AG09319 (cell line): ENCODE measurements at places on chromosomes 4 and X.

DNA sequence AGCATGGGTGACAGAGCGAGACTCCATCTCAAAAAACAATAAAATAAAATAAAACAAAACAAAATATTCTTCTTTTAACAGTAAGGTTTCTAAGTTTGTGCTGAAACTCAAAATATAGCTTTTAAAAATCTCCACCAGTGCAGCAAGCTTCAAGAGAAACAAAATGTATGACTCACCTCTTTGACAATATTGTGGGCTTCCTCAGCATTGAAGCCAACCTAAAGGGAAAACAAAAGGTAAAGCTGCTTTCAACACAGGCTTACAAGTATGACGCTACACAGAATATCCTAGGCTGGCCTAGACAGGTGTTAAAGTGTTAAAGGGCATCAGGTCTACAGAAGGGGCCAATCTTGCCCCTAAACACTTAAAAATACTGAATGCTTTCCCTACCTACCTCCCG lies 1.2 kb downstream of the DYNLT3 start:
- DNase-seq, result no peak

GRCh38 chr4:23582671-23583070 lies 307.2 kb downstream of the PPARGC1A start:
- no peak for DNase-seq

DNA sequence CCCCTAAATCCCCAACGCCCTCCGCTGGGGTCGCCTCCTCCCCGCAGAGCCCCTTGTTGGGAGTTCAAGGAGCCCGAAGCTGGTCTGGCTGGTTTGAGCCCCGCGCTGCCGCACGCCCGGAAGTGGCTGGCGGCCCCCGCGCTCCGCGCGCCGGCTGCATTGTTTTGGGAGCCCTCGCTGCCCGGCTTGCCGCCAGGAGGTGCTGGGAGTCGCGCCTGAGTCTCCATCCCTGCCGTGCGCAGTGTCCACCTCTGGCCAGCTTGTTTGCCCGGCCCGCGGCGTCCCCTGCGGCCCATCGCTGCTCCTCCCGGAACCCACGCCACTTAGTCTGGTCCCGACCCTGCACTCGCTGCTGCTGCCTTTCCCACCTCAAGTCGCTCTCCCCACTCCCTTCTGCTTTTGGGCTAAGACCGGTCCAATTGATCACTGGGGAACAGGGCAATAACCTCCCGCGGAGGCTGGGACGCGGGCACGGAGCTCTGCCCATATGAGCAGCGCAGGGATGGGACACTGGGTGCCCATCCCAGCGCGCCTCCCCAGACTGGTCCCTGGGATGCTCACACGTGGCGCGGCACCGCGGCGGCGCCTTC lies 2.2 kb upstream of the SFRP2 start:
- DNase-seq, result no peak

GRCh38 chrX:153769865-153770600 lies 6.0 kb downstream of the PLXNB3 start:
- no peak for DNase-seq

- no peak for DNase-seq
Observed at GRCh38 chr4:13851085-13851940, 223.8 kb upstream of the BOD1L1 start.

GRCh38 chr4:182384631-182385091 lies 141.5 kb downstream of the TENM3 start:
- no peak for DNase-seq

GRCh38 chr4:133452678-133453077 lies 303.6 kb downstream of the PCDH10 start:
- no peak for DNase-seq

- DNase-seq, result no peak
Observed at GRCh38 chrX:123854329-123854728, 5.5 kb upstream of the XIAP start.

DNA sequence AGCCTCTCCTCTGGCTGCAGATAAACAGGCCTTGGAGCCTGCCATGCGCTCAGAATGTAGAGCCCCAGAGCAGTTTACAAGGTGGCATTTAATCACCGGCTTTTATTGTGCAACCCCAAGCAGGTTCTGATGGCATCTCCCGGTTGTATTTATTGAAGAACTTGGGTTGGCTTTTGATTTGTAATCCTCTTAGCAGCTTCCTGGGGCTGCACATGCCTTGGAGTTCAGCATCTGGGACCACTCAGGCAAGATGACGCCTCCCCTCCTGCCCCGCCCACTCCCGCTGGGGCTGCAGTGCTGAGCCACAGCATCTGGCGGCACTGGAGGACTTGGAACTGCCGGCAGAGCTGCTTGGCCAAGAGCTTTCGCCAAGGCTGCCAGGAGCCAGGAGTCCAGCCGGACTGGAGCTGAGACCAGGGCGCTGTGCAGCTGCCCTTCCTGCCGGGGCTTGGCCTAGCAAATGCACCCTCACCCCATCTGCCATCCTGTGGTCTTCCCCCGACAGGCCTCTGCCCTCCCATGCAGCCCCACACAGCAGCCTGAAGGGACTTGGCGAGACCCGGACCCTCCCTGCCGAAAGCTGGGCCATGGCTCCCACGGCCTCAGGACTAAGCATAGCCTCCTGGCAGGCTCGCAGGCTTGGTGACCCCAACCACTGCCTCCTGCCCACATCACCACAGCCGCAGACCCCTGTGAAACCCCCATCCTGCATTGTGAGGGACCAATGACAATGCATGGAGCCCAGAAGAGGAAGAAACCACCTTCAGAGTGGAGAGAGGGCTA lies 5.4 kb downstream of the HTRA3 start:
- DNase-seq, result peak; percentile 97

DNA sequence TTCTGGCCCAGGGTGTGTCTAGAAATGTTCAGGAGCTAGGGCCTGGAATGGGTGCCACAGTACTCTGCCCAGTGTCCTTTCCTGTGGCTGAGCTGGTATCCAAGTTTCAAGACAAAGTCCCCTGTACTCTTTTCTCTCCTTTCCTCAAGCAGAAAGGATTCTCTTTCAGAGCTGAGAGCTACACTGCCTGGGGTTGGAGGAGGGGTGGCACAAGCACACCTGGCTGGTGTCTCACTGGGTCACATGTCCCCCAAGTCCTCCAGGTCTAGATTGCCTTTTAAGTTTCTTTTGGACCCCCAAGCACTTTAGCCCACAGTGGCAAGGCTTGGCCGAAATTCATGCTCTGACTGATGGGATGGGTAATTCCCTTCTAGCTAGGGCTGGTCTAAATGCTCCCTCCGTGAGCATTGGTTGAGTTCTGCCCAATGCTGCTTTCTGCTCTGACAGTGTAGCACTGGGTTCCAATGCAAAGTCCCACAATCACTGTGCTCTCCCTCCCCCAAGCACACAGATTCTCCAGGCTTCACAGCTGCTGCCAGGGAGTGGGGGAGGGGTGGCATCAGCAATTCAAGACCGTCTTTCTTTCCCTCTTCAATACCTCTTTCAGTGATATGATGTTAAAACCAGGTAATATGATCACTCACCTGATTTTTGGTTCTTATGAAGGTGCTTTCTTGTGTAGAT lies 47.8 kb downstream of the BEX3 start:
- DNase-seq, result no peak

DNA sequence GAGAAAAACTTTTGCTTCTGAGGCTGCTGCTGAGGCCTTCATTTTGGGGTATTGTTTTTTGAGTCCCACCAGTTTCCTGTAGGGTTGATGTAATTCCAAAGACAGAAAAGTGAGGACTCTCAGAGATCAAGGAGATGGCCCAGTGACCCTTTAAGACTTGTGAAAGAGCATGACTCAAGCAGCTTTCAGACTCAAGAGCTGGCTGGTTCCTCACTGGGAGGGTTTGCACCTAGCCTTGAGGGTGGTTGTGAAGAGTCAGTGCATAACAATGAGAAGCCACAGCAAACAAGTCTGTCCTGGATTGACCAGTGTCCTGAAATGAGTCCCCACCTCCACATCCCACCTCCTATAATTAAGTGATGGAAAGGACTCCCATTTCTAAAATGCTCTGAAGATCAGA lies 89.2 kb downstream of the NHS start:
- no peak for DNase-seq

DNA sequence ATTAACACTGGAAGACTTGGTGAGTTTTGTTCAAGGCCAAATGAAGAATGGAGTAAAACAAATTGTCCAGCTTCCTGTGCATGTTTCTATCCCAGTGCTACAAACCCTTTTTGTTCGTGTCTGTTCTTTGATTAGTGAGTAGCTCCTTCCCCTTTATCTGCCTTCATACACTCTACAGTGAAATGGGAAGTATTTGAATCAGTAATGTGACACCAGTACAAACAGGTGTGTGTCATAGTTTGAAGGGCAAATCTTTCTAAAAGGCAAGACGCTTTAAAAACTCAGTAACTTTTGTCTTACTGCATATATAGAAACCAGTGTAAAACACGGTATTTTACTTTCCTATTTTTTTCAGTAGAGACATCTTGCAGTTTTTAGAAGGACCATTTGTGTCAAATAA lies 5.9 kb downstream of the ARHGEF38 start:
- DNase-seq, result no peak

DNA sequence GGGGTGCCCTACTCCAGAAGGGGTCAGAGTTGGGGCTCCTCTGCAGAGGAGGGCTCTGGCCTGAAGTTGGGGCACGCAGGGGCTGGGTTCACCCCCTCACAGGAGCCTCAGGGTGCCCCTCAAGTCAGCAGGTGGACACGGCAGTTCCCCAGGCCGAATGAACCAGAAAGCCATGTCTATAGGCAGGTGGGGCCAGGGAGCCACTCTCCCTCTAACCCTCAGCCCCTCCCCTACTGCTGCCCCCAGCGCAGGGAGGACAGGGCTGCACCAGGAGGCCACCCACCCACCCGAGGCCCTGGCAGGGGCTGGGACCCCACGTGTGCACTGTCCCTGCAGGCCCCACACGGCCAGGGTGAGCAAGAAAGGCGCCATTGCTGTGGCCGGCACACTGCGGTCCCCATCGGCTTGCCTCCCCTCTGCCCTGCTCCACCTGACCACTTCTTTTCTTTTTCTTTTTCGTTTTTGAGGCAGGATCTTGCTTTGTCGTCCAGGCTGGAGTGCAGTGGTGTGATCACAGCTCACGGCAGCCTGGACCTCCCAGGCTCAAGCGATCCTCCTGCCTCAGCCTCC lies 83.8 kb downstream of the FAM53A start:
- DNase-seq, result no peak

- DNase-seq, result no peak
Observed at GRCh38 chrX:118530219-118530911, 34.8 kb downstream of the DOCK11 start.

DNA sequence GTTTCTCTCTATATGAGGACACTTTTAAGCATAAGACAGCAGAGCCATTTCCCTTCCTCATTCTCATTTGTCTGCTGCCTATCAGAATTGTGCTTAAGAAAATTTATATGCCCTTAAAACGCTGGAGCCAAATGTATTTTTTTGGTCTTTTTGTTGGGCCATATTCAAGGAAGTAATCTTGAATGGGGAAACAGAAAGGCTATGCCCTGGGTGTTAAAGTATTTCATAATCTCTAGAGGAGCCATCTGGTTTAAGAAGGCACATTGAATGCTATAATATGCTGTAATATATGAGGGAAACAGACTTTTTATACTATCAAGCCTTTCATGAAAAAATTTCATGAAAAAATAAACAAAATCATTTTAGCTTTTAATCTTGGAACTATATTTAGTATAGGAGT lies 4.3 kb downstream of the DMD start:
- DNase-seq, result no peak

DNA sequence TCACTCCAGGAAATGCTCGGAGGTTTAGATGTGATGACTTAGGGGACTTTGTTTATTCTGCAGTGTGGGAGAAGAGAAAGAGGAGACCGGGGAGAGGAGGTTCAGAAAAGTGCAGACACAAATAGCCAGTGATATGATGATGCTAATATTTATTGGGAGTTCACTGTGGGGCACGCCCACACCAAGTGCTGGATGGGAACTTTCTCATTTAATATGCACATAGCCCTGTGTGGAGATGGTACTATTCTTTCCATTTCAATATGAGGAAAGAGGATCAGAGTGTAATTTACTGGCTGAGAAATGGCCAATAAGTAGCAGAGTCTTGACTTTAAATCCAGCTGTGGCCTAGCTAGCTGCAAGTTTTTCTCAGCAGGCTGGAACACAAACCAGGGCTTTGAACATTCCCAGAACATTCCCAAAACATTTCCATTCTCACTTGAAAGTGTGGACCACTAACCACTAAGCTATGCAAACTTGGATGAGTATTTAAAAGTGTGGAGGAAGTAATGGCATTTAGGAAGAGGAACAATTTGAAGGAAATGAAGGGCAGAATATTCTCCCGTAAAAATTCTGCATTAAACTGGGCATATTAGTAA lies 231.7 kb downstream of the HS3ST1 start:
- DNase-seq, result no peak

DNA sequence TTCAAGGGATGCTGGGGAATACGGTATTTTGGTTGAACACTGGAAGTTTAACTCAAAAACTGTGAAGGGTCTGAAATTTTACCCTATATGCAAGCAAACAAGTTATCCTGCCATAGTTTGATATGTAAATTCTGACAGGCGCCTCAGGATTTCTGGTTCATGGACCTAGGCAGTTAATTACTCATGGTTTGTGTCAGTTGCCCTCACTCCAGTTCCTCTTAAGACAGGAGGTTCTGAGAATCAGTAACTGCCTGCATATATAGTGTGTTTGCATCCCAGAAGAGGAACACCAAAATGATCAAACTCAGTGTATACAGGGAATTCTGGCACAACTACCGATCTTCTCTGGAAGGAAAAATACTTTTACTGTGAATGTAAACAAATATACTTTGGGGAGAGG lies 360.4 kb upstream of the NWD2 start:
- DNase-seq, result no peak

- no peak for DNase-seq
Observed at GRCh38 chr4:18815081-18815778, 793.7 kb upstream of the LCORL start.

GRCh38 chr4:60923075-60923474 lies 277.1 kb upstream of the ADGRL3 start:
- DNase-seq, result no peak

- DNase-seq, result no peak
Observed at GRCh38 chrX:136210806-136211205, 40.4 kb downstream of the MAP7D3 start.

- no peak for DNase-seq
Observed at GRCh38 chr4:123649250-123649644, 252.7 kb downstream of the SPRY1 start.

DNA sequence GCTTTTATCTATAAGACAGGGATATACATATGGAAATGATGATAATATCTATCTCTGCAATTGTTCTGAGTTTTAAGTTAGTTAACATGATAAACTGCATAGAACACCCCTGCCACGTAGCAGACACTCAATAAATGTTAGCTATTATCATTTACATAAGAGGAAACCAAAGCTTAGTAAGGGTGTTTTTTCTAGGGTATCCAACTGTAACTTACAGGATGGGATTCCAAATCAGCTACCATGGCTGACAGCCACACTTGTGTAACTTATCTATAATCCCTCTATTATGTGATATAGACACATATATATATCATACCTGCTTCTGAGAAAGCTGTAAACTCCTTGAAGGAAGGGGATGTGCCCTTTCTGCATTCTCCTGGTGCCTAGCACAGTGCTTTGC lies 1.1 kb upstream of the SPARCL1 start:
- DNase-seq, result no peak

DNA sequence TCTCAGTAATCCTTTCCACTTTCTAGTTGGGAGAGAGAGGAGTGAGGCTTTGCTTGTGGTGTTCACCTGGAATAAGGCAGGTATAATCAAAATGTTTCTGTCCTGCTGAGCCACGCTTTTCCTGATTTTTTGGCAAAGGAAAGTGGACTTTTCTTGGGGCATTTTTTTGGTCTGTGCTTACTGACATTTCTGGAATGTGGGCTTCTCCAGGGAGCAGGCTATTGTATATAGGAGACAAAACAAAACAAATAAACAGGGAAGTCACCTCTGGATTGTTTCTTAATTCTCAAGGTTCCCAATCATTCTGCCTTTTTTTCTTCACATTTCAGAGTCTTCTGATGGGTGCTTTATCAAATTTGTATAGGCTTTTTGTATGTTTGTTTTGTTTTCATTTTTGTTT lies 25.7 kb upstream of the RP2 start:
- DNase-seq, result no peak

GRCh38 chrX:2595258-2595657 lies 94.5 kb upstream of the DHRSX start:
- peak; percentile 52 for DNase-seq
